ENCODE measurements at places on chromosomes 1 and 21.

GRCh38 chr1:203229471-203230135 is at the start of gene CHIT1:
TSS of gene CHIT1 (minus strand) at chr1:203229673. CDS start at chr1:203229636, 37 bp downstream.
- DNase-seq = no peak

GRCh38 chr1:224106568-224107281 is 7.2 kb upstream of the FBXO28 start:
- peak; percentile 54 for DNase-seq

DNA sequence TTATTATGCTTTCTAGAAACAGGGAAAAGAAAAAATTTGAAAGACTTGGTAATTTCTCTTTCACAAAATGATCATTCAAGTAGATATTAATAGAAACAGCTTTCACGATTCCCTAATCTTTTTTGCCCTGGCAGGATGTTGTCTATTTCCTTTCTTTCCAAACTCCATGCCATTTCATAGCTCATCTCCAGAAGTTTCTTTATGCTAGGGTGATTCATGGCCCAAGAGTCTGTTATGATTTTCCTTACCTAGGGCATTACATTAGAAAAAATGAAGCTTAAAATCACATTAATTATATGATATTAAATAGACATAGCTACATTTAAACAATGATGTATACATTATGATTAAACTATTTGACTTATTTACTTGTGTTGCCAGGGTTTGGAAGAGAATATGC is 762.1 kb downstream of the LTN1 start:
- DNase-seq = no peak

GRCh38 chr21:39347537-39347936 is 1.4 kb downstream of the HMGN1 start:
- DNase-seq = peak; percentile 40

GRCh38 chr1:219383281-219383680 is 209.6 kb downstream of the LYPLAL1 start:
- no peak for DNase-seq

DNA sequence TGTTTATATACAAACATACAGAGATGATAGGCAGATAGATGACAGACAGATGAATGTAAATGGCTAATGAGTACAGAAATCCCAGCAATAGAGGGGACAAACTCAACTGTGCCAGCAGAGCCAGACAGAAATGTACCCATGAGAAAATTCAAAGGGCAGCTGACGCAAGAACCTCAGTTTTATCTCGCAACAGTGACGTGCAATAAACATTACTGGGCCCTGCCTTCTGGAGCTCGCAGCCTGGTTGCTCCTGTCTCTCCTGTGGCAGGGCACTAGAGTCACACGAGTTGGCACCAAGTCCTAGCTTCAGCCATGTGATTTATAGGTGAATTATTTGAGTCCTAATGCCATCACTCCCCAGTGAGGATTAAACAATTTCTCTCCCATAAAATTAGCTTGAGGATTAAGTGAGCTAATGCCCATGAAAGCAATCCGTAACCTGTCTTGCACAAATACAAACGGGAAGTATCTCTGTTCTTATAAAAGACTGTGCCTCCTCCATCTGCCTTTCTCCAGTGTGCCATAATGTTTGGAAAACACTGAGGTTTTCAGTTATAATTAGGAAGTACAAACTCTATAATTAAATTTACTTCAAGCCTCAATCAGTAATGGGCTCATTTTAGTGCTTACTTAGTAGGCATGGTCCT is 50.7 kb downstream of the VAV3 start:
- DNase-seq = peak; percentile 43

- DNase-seq = no peak
Observed at GRCh38 chr1:64059556-64059955, 143.9 kb upstream of the UBE2U start.

DNA sequence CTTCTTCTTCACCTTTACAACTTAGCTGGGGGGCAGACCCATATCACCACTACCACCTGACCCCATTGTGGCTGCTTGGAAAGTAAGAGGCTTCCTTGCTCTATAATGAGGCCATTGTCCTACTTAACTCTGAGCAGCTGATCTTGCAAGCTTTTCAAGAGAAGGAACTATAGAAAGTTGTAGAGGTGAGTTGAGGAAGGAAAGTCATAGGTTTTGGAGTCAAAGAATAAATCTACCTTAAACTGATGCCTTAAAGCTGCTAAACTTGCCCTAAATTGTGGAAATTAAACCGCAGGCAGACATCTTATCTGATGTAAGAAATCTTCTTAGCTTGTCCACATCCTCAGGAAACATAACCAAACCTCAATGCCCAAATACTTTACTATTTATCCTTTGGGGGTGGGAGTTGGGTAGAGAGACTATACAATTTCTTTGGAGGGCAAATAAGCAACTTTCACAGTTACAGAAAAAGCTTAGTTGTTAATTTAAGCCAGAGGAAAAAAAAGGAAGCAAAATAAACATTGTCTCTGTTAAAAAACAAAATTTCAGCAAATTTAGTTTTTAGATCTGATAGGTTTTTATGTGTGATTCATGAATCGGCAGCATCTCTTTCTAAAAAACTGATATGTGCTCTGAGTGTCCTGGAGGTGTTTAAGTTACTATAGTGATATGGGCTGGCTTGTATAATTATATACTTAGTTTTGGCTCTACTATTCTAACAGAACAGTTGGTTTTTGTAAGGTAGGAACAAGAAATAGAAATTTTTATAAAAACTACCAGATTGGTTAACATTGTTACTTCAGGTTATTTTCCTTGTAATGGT is 4.7 kb downstream of the IL23R start:
- DNase-seq = no peak

DNA sequence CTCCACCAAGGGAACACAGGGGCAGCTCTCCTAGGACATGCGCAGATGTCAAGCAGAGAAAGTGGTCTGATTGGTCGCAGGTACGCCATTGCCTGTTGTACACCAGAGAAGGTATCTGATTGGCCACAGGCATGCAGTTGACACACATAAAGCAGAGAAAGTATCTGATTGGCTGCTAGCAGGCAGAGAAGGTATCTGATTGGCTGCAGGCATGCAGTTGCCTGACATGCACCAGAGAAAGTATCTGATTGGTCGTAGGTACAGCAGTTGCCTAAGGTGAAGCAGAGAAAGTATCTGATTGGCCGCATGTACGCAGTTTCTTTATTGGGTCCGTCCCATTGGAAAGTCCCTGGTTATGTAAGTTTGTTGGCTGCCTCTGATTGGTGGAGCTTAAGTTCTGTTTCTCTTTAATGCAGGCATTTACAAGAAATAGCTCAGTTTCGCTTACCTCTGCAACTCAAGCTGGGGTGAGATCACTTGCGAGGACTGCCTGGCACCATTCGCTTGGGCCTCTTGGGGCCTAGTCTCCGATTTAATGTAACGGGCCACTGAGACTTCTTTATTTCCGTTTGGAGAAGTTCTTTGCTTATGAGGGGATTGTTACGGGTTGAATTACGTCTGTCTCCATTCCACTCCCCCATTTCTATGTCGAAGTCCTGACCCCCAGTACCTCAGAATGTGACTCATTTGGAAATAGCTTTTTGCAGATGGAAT is 74.2 kb downstream of the SIK1 start:
- no peak for DNase-seq

DNA sequence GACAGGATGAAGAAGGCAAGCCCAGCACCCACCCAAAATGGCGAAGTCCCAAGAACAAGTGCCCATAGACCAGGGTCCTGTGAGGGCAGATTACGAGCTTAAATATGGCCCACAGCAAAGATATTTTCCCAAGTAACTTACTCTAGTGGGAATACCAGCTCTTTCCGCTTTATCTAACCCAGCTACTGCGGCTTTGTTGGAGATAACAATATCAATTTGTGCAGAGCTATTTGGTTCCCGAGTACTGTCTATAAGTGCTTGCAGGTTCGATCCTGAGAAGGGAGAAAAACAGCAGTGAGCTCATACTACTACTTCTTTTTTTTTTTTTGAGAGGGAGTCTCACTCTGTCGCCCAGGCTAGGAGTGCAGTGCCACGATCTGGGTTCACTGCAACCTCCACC is 14.3 kb upstream of the DNAJC28 start:
- DNase-seq = no peak

- DNase-seq = no peak
Observed at GRCh38 chr1:202365092-202365815, 16.8 kb downstream of the PPP1R12B start.

DNA sequence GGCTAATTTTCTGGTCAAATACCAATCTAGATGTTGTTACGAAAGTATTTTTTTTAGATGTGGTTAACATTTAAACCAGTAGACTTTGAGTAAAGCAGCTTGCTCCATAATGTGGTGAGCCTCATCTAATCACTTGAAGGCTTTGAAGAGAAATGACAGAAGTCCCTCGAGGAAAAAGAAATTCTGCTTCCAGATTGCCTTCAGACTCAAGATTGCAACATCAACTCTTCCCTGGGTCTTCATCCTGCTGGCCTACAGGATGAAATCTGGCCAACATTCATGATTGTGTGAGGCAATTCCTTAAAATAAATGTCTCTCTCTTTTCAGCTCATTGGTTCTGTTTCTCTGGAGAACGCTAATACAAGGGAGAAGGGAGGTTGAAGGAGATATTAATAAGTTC is 32.5 kb upstream of the SSX2IP start:
- DNase-seq = peak; percentile 14

GRCh38 chr1:238895911-238896310 is 490.5 kb upstream of the CHRM3 start:
- DNase-seq = no peak

GRCh38 chr1:40926441-40926840 is 53.1 kb upstream of the CTPS1 start:
- no peak for DNase-seq

- DNase-seq = peak; percentile 75
Observed at GRCh38 chr1:44721485-44722361, 9.2 kb downstream of the RNU5D-1 start.

DNA sequence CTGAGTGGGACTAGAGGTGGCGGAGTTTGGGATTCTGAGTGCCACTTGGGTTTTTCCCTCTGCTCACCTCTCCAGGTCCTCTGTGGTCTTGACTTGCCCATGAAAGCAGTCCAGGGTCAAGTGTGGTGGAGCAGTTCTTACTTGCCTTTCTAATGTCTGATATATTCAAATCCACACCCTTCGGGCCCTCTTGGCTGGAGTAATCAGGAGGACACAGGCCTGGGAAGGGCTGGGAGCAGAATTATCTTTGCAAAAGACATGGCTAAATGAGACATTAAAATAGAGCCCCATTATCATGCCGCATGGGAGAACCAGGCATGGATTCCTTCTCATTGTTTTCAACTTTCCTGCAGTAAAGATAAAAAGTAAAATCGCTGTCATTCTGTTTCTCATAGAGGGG is 74.0 kb downstream of the NFASC start:
- DNase-seq = no peak

DNA sequence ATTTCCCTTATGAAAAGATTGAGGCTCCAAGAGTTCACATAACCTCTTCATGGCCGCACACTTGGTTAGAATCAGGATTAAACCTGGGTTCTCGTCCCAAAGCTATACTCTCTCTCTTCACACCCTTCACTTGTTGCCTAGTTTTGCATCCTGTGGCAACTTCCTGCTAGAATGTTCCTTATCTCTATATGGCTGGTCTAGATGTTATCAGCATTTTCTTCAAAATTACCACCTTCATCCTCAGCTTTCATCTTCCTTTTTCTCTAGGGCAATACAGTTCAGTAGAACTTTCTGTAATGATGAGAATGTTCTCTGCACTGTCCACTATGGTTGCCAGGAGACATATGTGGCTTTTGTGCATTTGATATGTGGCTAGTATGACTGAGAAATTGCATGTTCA is 31.1 kb upstream of the BCAR3 start:
- DNase-seq = no peak

All from small intestine (tissue), 16 donors.